ENCODE measurements at places on chromosomes 7 and 10. TPM values are rescaled to one million over a fixed set of nuclear protein-coding genes. Genes with fewer than 3 reads are reported as not detected.

Gene ERVW-1
- not detected for polyA plus RNA-seq

DNA sequence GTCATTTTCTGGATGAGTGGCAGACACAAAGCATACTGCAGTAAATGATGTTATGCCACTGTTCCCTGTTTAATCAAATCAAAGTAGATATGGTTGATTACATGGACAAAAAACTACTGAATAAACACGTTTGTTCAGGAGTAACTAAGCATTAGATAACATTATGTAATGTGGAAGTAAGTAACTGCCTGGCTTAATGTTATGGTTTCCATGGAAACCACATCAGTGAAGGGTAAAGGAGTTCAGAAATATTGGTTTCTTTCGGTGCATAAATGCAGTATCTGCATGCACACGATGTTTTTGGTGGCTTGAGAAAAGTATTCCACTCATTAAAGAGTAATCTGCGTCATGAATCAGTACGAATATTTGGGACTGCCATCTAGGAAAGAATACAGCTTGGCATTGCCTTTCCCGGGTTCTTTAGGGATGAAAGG is 131.3 kb upstream of the PRKCQ start:
- peak; percentile 88 for DNase-seq

DNA sequence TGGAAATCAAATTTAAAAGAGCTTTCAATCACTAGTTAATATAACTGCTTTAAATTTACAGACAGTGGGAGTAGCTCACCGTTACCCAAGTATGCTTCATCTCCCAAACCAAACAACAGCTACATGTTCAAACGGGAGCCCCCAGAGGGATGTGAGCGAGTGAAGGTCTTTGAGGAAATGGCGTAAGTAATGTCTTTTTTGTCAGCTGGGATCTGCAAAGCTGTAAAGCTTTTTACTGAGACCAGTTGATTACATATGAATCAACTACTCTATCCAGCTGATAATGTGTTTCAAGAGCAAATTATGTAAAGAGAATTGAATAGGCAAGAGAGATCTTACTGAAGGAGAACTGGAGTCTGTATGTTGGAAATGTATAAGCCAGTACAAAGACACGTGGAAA is 116.2 kb downstream of the GLCCI1 start:
- no peak for DNase-seq

DNA sequence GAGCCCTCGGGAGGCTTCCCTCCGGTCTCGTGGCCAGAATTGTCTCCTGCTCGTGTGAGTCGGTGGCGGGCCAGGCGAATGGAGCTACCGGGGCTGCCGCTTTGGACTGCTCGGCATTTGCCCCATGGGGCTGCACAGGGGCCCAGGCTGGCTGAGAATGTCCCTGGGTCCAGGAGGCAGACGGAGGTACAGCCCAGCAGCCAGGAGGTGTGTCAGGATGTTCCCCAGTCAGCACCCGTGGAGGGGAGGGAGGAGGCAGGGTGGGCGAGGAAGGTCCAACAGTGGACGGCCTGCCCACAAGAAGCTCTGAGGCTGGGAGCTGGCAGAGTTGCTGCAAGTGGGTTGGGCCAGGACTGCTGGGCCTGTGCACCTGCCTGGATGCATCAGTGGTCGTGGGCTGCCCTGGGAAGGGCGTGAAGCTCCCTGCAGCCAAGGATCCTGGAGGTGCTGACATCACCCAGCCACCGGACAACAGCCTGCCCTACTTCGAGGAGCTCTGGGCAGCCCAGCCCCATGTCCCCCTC is 46.4 kb downstream of the PDGFA start:
- no peak for DNase-seq

Data from brain (organoid and tissue), 16 donors.